ENCODE measurements at places on chromosomes 13 and 19.

DNA sequence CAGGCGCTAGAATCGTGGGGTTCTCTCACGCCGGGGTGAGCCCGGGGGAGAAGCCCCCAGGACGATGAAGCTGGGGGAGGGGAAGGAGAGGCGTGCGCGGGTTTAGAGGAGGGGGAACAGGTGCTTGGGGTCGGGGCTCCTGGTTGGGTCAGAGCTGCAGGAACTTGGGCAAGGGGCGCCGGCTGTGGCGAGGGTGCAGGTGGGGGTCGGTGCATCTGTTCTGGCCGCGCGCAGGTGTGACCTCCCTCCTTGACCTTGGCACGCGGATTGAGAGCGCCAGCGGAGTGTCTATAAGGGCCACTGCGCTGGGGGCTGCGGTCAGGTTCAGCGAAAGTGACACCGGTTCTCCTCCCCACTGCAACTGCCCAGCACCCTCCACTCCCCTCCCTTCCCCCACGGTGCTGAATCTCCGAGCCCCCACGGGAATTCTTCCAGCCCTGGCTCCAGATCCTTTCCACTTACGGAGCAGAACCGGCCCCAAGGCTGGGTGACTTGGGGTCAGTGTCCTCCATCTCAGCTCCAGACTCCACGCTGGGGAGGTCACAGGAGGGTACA, 618 bp downstream of the TMEM38A start:
- DNase-seq = no peak

DNA sequence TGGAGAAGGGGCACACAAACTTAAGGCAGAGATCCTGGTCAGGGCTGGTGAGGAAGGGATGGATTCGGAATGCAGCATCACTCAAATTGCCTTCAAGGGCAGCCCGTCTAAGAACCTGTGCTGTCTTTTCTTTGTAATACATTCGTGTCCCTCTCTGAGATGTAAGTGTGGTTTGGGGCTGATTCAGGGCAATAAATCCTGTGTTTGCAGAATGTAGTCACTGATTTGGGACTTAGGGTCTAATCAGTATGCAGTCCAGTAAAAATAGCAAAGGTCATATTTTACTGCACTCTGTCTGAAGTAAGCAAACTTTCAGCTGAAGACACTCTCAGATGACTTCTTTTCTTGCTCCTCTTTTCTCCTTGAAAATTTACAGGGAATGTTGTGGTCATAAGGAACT, 93.8 kb upstream of the C1QTNF9B start:
- no peak for DNase-seq

GRCh38 chr13:44557986-44558385, 18.1 kb downstream of the TSC22D1 start:
- DNase-seq = no peak

DNA sequence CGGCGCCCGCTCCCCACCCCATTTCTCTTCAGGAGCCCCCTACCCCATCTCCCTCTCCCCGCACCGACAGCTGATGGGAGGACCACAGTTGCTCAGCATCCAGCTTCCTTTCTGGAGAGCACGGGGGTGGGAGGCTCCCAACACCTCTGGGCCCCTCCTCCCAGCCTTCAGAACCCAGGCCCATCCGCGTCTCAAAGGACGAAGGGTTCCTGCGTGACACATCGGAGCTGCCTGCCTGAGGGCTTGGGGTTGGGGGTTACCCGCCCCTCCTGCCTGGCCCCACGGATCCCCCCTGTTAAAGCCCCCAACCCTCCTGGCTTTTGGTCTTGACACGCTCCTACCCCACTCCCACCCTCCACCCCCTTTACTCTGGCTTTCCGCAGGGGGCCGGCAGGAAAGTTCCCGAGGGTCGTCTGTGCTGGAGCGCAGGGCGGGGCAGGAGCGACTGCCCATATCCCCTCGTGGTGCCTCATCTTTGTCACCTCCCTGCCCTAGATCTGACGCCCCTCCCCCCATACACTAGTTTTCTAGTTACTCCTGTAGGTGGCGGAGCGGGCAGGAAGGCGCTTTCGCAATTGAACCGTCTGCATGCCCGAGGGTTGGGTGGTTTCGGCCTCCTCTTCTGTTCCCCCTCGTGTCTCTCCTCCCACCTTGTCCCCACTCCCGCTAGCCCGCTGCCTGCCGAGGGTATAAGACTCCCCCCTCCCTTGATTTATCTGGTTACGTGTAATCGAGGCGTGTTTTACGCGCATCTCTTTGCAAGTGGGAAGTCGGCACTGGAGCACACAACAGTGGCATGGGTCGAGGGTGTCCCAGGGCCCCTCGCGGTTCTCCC, 924 bp downstream of the TRAPPC5 start:
- DNase-seq = peak; percentile 75

DNA sequence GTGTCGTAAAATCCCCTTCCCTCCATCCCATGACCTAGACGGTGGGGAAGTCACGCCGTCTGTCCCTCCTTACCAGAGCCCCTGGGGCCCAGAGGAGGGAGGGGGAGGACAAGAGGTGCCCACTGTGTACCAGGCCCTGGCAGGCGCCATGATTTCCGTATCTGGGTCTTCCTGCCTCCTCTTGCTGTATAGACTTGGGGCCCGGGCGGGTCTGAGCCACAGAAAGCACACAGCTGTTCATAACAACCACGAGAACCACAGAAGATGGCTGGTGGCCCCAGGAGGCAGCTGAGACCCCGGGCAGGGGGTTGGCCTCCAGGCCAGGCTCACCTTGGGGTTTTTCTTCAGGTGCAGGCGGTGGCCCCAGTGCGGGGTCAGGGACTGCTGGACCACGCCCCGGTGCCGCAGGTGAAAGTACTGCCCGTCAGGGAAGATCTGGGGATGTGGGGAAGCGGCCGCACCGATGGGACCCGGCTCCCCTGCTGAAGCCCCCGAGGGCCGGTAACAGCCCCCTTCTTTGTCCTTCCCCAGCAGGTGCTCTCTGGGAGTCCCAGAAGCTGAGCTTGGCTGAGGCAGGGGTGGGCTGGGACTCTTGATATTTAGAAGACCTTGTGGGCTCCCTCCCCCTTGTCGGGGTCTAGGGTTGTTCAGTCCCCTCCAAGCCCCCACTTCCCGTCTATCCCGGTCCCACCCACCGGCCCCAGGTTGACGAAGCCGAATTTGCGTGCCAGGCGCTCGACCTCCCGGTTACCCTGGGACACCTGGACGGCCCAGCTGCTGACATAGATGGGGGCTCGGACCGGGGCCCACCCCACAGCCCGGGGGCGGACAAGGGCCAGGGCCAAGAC, 463 bp downstream of the PCSK4 start:
- no peak for DNase-seq

GRCh38 chr13:85386424-85386823, 412.8 kb downstream of the SLITRK6 start:
- no peak for DNase-seq

DNA sequence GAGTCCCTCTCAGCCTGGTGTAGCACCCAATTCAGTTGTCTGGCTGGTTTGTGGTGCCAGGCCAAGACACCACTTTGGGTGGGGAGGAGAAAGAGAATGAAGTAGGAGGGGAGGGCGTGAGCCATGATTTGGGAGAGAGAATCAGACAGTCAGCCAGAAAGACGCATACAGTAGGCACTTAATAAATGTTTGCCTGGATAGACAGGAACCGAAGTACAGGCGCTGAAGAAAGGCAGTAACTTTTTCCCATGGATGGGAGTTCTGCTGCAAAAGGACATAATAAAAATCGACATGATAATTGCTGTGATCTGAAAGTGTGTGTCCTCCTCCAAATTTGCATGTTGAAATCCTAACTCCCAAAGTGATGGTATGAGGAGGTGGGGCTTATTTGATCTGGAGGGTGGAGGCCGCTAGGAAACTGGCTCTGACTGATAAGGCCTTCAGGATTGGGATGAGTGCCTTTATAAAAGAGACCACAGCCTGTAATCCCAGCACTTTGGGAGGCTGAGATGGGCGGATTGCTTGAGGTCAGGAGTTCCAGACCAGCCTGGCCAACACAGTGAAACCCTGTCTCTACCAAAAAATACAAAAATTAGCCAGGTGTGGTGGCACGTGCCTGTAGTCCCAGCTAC, 38.4 kb upstream of the PDCD5 start:
- DNase-seq = no peak

DNA sequence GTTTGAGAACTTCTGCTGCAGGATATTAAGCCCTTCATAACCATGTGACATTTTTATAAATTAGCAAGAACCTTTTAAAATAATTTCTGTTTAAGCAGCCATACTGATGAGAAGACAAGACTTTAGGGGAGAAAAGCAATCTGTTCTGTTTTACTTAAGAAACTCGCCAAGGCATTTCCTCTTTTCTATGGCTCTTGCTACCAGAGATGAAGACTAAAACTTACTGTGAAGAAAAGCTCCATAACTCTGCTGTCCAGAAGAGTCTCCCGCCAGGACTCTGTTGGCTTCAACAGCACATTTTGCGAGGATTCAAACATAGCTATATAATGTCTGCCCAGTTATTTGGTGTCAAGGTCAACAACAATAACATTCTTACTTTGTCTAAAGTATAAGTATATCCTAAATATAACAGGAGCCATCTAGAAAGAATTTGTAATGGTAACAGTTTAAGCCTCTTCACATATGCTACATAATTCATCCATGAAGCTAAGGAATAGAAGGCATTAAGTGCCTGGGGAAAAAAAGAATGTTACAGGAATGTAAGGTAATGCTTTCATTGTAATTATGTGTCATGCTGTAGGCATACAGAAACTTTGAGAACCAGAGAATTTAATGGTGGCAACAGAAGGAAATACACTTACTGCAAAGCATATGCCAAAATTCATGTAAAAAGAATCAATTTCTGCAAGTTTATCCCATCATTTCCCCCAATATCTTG, 53.2 kb upstream of the EEF1AKMT1 start:
- DNase-seq = no peak

- no peak for DNase-seq
Observed at GRCh38 chr19:4542896-4543841, 3.3 kb upstream of the LRG1 start.

All from effector memory CD4-positive, alpha-beta T cell (primary cell).